Mucosa of gallbladder (tissue), 1 donor: ENCODE measurements at places on chromosomes 6 and 20. TPM values are rescaled to one million over a fixed set of nuclear protein-coding genes. Genes with fewer than 3 reads are reported as not detected.

The KCNK5 gene
- 242 TPM for total RNA-seq

The CHD6 gene
- total RNA-seq = 47.7 TPM

The IL20RA gene
- total RNA-seq = 15.1 TPM

The CYP39A1 gene
- 18.5 TPM for total RNA-seq

The SCRT2 gene
- not detected for total RNA-seq

The TMC2 gene
- total RNA-seq = 0.12 TPM

The BEND6 gene
- total RNA-seq = 0.95 TPM

The CDH4 gene
- total RNA-seq = 3.5 TPM

The PLCB4 gene
- total RNA-seq = 27.2 TPM

The CDSN gene
- total RNA-seq = 0.17 TPM

The SALL4 gene
- total RNA-seq = 0.20 TPM

The THBS2 gene
- total RNA-seq = 21.9 TPM

The TGM6 gene
- total RNA-seq = not detected

The LPA gene
- total RNA-seq = 1.3 TPM

The FAM162B gene
- 2.7 TPM for total RNA-seq

The ADGRG6 gene
- total RNA-seq = 13.9 TPM

The CDK5RAP1 gene
- 18.7 TPM for total RNA-seq

The SCP2D1 gene
- total RNA-seq = not detected

The IL17F gene
- total RNA-seq = not detected

The VSX1 gene
- total RNA-seq = not detected

The HLA-F gene
- 87.3 TPM for total RNA-seq

The LAMA2 gene
- 35.3 TPM for total RNA-seq

The HRH3 gene
- not detected for total RNA-seq

The LY6G6C gene
- not detected for total RNA-seq

The PSORS1C2 gene
- not detected for total RNA-seq

The DNMT3B gene
- total RNA-seq = 2.0 TPM

The PHACTR3 gene
- 6.9 TPM for total RNA-seq

The BHLHE23 gene
- not detected for total RNA-seq

The CLIC5 gene
- 27.6 TPM for total RNA-seq

The LGSN gene
- total RNA-seq = 0.06 TPM

The PTPRT gene
- total RNA-seq = 45.0 TPM
